HuH-7 (cell line): ENCODE measurements at places on chromosomes 12 and 14.

DNA sequence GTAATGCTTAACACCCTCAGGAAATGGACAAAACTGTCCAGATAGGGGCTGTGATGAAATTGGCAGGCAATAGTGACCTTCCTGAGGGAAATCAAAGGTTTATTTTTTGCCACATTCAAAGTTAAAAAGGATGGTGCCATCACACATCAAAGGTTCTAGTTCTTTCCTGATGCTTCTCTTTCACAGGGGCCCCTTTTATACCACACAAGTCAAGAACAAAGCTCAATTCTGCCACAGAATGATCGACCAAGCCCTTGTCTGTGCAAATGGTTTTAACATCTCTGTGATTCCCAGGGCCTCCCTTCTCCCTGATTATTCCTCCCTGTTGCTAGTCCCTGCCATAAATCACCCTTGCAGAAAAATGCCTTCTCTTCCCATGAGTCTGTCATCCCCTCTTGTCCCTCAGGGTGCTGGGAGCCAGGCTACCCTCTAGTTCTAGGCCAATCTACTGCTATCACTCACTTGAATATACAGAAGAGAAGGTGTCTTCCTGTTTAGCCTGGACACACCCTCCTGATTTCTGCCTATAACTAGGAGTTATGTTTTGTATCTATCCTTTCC lies 22.7 kb downstream of the SMCO2 start:
- DNase-seq = no peak

DNA sequence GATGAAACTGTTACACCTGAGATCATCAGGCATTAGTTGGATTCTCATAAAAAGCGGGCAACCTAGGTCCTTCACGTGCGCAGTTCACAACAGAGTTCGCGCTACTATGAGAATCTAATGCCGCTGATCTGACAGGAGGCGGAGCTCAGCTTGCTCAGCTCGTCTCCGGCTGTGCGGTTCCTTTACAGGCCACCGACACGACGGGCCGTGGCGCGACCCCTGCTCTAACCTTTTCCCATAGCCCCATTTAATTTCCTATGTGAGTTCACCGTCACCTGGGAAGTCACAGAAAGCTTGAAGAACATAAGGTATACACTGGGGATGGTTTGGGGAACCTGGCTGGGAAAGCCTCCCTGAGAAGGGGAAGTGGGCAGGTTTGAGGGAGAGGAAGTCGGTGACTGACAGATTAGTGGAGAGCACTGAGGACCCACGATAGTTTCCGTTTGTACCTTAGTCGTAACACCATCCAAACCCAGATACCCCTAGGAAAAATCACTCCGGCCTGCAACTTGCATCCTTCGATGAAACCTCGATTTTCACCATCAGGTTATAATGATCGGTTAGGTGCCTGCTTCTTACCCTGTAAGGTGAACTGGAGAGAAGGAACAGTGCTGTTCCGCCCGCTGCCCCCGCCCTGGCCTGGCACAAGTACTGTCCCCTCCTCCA lies 2.8 kb upstream of the AAAS start:
- DNase-seq = no peak

DNA sequence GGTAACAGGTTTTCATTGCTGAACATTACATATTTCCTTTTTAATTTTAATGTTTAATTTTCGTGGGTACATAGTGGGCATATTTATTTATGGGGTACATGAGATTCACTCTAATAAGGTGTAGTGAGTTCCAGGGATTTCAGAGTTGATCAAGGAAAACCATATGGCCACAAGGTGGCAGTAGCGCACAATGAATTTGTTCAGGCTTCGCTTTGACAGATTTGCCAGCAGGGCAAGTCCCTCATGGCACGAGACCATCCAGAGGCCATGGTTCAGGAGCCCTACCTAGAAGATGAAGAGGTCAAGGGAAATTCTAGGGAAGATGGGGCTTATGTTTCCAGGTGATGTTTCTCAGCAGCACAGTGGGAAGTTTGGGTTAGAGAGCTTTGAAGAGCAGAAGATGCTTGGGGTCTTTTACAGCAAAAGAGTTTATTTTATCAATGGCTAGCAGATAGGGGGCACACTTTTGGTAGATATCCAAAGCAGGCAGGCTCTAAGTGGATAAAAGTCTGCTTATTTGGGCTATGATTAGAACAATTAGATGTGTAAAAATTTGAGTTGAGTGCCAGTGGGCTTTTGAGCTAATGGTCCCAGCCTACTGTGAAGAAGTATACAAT lies 1004.4 kb downstream of the AACS start:
- peak; percentile 8 for DNase-seq

GRCh38 chr14:105093038-105093430 lies 27.8 kb upstream of the GPR132 start:
- DNase-seq = peak; percentile 65

- DNase-seq = no peak
These were observed 115.2 kb downstream of the TMEM132D start for GRCh38 chr12:129788506-129789084.

- DNase-seq = no peak
These were observed 155.7 kb downstream of the DPF3 start for GRCh38 chr14:72738161-72738611.

DNA sequence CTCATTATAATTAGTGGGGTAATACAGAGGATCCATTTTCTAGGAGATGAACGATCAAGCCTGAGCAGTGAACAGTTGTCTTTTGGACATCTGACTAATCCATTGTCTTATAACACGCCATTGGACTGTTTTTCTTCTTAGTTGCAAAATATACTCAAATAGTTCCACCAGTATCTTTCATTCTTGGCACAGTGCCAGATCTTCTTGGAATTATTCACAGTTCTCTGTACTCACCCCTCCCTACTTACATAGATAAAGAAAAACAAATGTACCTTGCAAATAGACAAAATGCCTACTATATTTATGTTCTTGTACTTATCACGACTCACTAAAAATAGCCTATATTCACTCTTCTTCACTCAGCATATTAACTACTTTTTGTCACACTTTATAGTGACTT lies 3.8 kb downstream of the CBLN3 start:
- no peak for DNase-seq

DNA sequence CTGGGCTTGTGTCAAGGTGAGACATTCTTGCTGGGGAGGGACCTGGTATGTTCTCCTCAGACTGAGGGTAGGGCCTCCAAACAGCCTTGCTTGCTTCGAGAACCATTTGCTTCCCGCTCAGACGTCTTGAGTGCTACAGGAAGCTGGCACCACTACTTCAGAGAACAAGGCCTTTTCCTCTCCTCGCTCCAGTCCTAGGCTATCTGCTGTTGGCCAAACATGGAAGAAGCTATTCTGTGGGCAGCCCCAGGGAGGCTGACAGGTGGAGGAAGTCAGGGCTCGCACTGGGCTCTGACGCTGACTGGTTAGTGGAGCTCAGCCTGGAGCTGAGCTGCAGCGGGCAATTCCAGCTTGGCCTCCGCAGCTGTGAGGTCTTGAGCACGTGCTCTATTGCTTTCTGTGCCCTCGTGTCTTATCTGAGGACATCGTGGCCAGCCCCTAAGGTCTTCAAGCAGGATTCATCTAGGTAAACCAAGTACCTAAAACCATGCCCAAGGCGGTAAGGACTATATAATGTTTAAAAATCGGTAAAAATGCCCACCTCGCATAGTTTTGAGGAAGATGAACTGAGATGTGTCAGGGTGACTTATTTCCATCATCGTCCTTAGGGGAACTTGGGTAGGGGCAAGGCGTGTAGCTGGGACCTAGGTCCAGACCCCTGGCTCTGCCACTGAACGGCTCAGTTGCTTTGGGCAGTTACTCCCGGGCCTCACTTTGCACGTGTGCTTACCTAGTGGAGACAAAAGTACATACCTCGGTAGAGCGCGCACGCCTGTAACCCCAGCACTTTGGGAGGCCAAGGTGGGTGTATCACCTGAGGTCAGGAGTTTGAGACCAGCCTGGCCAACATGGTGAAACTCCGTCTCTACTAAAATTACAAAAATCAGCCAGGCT lies 4.3 kb downstream of the GAPDH start:
- DNase-seq = no peak

DNA sequence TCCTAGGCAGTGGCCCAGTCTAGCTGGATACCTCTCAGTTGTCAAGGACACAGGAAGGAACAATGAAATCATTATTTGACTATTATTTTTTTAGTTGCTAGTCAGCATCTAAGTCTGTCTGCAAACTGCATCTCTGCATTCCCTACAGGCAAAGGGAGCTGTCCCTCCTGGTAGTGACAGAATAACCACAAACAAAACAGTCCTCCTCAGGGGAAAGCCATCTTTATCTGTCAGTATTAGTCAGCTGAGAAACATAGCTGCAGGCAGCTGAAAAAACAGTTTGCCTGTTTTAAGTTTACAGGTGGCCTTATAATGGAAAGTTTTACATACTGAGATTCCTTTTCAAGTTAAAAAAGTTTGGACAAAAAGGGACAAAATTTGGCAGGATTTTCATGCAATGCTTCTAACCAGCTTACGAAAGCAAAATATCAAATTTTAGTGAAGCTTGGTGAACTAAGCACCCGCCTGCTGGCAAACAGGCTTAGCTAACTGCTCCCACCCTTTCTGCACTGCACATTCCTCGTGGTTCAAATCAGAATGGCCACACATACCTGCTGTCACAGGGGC lies 29.5 kb downstream of the SLC25A21 start:
- no peak for DNase-seq

GRCh38 chr12:3704512-3705353 lies 48.2 kb downstream of the CRACR2A start:
- DNase-seq = no peak

- DNase-seq = no peak
These were observed 3.0 kb downstream of the LGR5 start for GRCh38 chr12:71442567-71442931.

- no peak for DNase-seq
These were observed 15.5 kb upstream of the PAPOLA start for GRCh38 chr14:96486705-96487104.

- DNase-seq = no peak
These were observed 163.2 kb upstream of the C14orf180 start for GRCh38 chr14:104416383-104416782.

GRCh38 chr12:90253674-90254181 lies 545.1 kb upstream of the ATP2B1 start:
- DNase-seq = no peak

GRCh38 chr12:111138016-111138415 lies 217.6 kb upstream of the MYL2 start:
- DNase-seq = no peak

- no peak for DNase-seq
These were observed 33.0 kb downstream of the PTPN21 start for GRCh38 chr14:88521818-88522217.
